T-helper 1 cell treated with Interleukin-12 subunit alpha and Interleukin-12 subunit beta and Interleukin-4 antibody, amounts not matched to agents 30 ng/mL and 1 ng/mL, for 36 hours (primary cell): ENCODE measurements at places on chromosomes 4 and X. TPM values are rescaled to one million over a fixed set of nuclear protein-coding genes. Genes with fewer than 3 reads are reported as not detected.

NLRP2B gene
- total RNA-seq, result not detected in 2 replicates

DCAF12L2 gene
- total RNA-seq, result not detected in 2 replicates

ADGRA3 gene
- total RNA-seq, result 4.3 and 5.1 TPM in 2 replicates

HCCS gene
- 20.3 and 23.1 TPM in 2 replicates for total RNA-seq

HMX1 gene
- not detected in 2 replicates for total RNA-seq

EFHC2 gene
- 0.24 and 0.32 TPM in 2 replicates for total RNA-seq

FGF13 gene
- not detected in 2 replicates for total RNA-seq

CFAP99 gene
- not detected in 2 replicates for total RNA-seq

CT55 gene
- total RNA-seq, result not detected in 2 replicates

FAM149A gene
- total RNA-seq, result 0.61 and 0.78 TPM in 2 replicates

MSANTD1 gene
- 2.1 and 2.2 TPM in 2 replicates for total RNA-seq

SLIT2 gene
- not detected in 2 replicates for total RNA-seq

APOO gene
- total RNA-seq, result 19.2 and 19.8 TPM in 2 replicates

C4orf54 gene
- not detected in 2 replicates for total RNA-seq

CAPN6 gene
- total RNA-seq, result not detected in 2 replicates

TBC1D9 gene
- 0.02 TPM in 1 of 2 replicates, not detected in the other for total RNA-seq

ARSD gene
- total RNA-seq, result 1.9 and 4.1 TPM in 2 replicates

EPGN gene
- total RNA-seq, result not detected in 2 replicates

WWC2 gene
- 0.27 and 0.32 TPM in 2 replicates for total RNA-seq

CXCL10 gene
- 9.8 and 10.5 TPM in 2 replicates for total RNA-seq

ATP1B4 gene
- total RNA-seq, result not detected in 2 replicates

CT47B1 gene
- total RNA-seq, result not detected in 2 replicates

SSX2 gene
- total RNA-seq, result not detected in 2 replicates

FAM9C gene
- 0.05 TPM in 1 of 2 replicates, not detected in the other for total RNA-seq

CCDC158 gene
- total RNA-seq, result not detected in 2 replicates

HEPH gene
- total RNA-seq, result 0.20 TPM in 1 of 2 replicates, not detected in the other

CACNA1F gene
- total RNA-seq, result 0.22 TPM in 2 replicates

S100P gene
- 15.5 and 18.8 TPM in 2 replicates for total RNA-seq

GRIA2 gene
- total RNA-seq, result not detected in 2 replicates

CPLX1 gene
- 2.1 and 3.1 TPM in 2 replicates for total RNA-seq

LDB2 gene
- not detected in 2 replicates for total RNA-seq

ETDA gene
- not detected in 2 replicates for total RNA-seq

CYSLTR1 gene
- total RNA-seq, result 53.7 and 58.0 TPM in 2 replicates

CCNA2 gene
- 61.0 and 61.5 TPM in 2 replicates for total RNA-seq

POU4F2 gene
- total RNA-seq, result not detected in 2 replicates

DYNLT3 gene
- total RNA-seq, result 12.1 and 16.2 TPM in 2 replicates

IL2 gene
- total RNA-seq, result 4.6 and 5.7 TPM in 2 replicates

SLC38A5 gene
- 73.9 and 93.1 TPM in 2 replicates for total RNA-seq

OPHN1 gene
- total RNA-seq, result 0.02 TPM in 2 replicates

RNF175 gene
- total RNA-seq, result not detected in 2 replicates

RIBC1 gene
- 0.54 and 0.59 TPM in 2 replicates for total RNA-seq

ARAP2 gene
- total RNA-seq, result 69.3 and 80.8 TPM in 2 replicates

ENOPH1 gene
- total RNA-seq, result 36.3 and 38.0 TPM in 2 replicates

SHISA3 gene
- 0.10 and 0.17 TPM in 2 replicates for total RNA-seq

PCDH10 gene
- not detected in 2 replicates for total RNA-seq

CD99L2 gene
- total RNA-seq, result 15.5 and 15.7 TPM in 2 replicates

TREX2 gene
- total RNA-seq, result 2.3 and 2.4 TPM in 2 replicates

NXF2 gene
- total RNA-seq, result not detected in 2 replicates
